ENCODE measurements at places on chromosomes 3 and 15. TPM values are rescaled to one million over a fixed set of nuclear protein-coding genes. Genes with fewer than 3 reads are reported as not detected.

The LRTM1 gene
- total RNA-seq = not detected

The ITIH1 gene
- 0.94 TPM for total RNA-seq

The DISP2 gene
- 9.2 TPM for total RNA-seq

The CCDC80 gene
- total RNA-seq = 5.1 TPM

The ATP13A4 gene
- total RNA-seq = 17.2 TPM

The OXTR gene
- 0.94 TPM for total RNA-seq

The RAB7A gene
- 26.7 TPM for total RNA-seq

The CACNA1D gene
- 14.0 TPM for total RNA-seq

The GATA2 gene
- 0.31 TPM for total RNA-seq

The BCL2A1 gene
- total RNA-seq = 0.94 TPM

The SOX14 gene
- total RNA-seq = not detected

The ATP6V1A gene
- total RNA-seq = 218 TPM

The SPINK8 gene
- not detected for total RNA-seq

The CTXND1 gene
- total RNA-seq = 0.31 TPM

The COL6A5 gene
- total RNA-seq = under 0.01 TPM

The GOLGA6L7 gene
- total RNA-seq = not detected

The TMCO5A gene
- total RNA-seq = not detected

The CLDN11 gene
- total RNA-seq = 12.3 TPM

The ZNF662 gene
- total RNA-seq = 20.4 TPM

The TRH gene
- 1.1 TPM for total RNA-seq

The THRB gene
- total RNA-seq = 44.5 TPM

The CHL1 gene
- 954 TPM for total RNA-seq

The FETUB gene
- total RNA-seq = not detected

The THSD4 gene
- total RNA-seq = 1.6 TPM

The CCR5 gene
- total RNA-seq = 0.16 TPM

The RTP3 gene
- not detected for total RNA-seq

The LCTL gene
- 0.16 TPM for total RNA-seq

The COL6A6 gene
- total RNA-seq = 0.31 TPM

The CPNE9 gene
- 0.31 TPM for total RNA-seq

The GOLGA6A gene
- total RNA-seq = not detected

The GABRR3 gene
- total RNA-seq = not detected

The RAB6B gene
- total RNA-seq = 52.6 TPM

The EPHA3 gene
- 349 TPM for total RNA-seq

The PLIN1 gene
- total RNA-seq = 0.47 TPM

The PLA2G4B gene
- 2.5 TPM for total RNA-seq

The PPP1R14D gene
- total RNA-seq = not detected

The DUOX2 gene
- not detected for total RNA-seq

The RPS17 gene
- 1,719 TPM for total RNA-seq

The SCAMP5 gene
- total RNA-seq = 51.3 TPM

The PCLAF gene
- total RNA-seq = 5.0 TPM

Data from occipital lobe (tissue), 3 donors.